ENCODE measurements at places on chromosomes 4 and X. TPM values are rescaled to one million over a fixed set of nuclear protein-coding genes. Genes with fewer than 3 reads are reported as not detected.

GRCh38 chrX:1581132-1581531 lies 10.3 kb upstream of the AKAP17A start:
- no peak overlapping the region for H3K27ac ChIP-seq
- no peaks in the 10 kb centered on the region for H3K4me1 ChIP-seq
- no peaks in the 10 kb centered on the region for H3K36me3 ChIP-seq
- H3K4me3 ChIP-seq = no peak overlapping the region
- no peaks in the 10 kb centered on the region for H3K27me3 ChIP-seq

DNA sequence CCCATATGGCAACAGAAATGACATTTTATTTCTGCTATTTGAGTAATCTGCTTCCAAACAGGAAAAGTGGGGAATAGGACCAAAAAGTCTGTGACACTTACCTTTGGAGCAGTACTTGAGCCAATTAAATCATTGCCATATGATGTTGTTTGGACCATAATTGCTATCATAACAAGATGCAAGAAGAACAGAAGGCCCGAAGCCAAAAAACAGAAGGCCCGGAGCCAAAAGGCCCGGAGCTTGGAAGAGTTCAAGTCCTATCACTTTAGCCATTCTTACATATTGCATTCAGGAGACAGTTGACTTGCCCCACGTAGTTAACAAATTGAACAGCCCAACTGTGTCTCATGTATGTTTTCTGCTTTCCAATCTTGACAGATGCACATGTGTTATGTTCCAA lies 285.6 kb downstream of the ARHGAP24 start:
- no peaks in the 10 kb centered on the region for H3K36me3 ChIP-seq
- H3K4me3 ChIP-seq = no peak overlapping the region
- H3K27ac ChIP-seq = no peak overlapping the region
- peaks cover 28% of the 10 kb centered on the region for H3K4me1 ChIP-seq
- peak; percentile 95 for DNase-seq
- H3K27me3 ChIP-seq = no peaks in the 10 kb centered on the region

GRCh38 chr4:114998316-114998715 lies 115.1 kb downstream of the NDST4 start:
- no peak overlapping the region for H3K27ac ChIP-seq
- H3K27me3 ChIP-seq = no peaks in the 10 kb centered on the region
- no peak for DNase-seq

DNA sequence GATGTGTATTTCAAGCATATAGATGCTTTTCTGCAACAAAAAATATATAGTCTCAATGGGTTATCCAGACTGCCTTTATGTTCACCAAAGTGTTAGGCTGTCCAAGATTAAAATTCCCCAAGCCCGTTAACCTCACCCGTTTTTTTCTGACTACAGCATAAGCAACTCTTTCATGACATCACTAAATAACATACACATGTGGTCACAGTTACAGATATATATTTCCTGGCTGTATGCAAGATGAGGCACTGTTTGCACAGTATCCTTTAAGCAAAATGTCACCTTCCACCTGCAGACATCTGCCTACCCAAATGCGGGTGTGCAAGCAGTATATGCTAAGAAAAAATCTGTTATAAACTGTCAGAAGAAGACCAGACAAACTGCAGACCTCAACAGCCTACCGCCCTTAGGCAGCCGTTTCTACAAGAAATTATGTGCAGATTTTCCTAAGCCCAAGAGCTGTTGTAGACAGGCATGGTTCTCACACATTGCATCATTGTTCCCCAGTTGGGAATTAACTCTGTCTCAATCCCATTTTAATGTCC lies 183.1 kb upstream of the MXRA5 start:
- H3K4me3 ChIP-seq = no peak overlapping the region
- no peak overlapping the region for H3K27ac ChIP-seq
- no peaks in the 10 kb centered on the region for H3K36me3 ChIP-seq
- DNase-seq = no peak
- H3K27me3 ChIP-seq = peaks cover 83% of the 10 kb centered on the region

DNA sequence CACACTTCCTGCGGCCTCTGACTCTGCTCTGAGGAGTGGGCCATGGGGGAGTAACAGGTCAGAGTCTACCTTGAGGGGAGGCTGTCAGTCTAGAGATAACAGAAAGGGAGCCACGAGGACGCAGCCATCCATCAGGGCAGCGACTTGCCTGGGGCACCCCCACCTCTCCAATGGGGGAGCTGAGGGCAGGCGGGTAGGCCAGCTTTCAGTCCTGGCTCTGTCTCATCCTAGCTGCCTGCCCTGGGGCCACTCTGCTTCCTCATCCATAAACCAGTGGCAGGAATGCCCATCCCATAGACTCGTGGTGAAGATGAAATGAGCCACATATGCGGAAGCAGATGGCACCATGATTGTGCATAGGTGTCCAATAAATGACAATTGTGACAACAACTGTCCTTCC lies 13.2 kb downstream of the MAGED2 start:
- no peak overlapping the region for H3K27ac ChIP-seq
- no peaks in the 10 kb centered on the region for H3K4me1 ChIP-seq
- no peak overlapping the region for H3K4me3 ChIP-seq

SPANXN4 gene
- total RNA-seq = not detected

ZFP92 gene
- 1.5 TPM for total RNA-seq

SOD3 gene
- total RNA-seq = 101 TPM
